ENCODE measurements at places on chromosomes 5 and 9. TPM values are rescaled to one million over a fixed set of nuclear protein-coding genes. Genes with fewer than 3 reads are reported as not detected.
A peak's percentile ranks its signal among the peaks of the same experiment; 100 is the strongest.

SLC6A7 gene
- not detected for polyA plus RNA-seq

ROR2 gene
- not detected for polyA plus RNA-seq

GRCh38 chr5:179872055-179872827 is 13.6 kb upstream of the MRNIP start:
- H3K4me3 ChIP-seq, result no peak overlapping the region
- peaks cover 14% of the 10 kb centered on the region for H3K36me3 ChIP-seq
- no peak overlapping the region for H3K27ac ChIP-seq
- no peak for DNase-seq
- H3K27me3 ChIP-seq, result no peaks in the 10 kb centered on the region

DNA sequence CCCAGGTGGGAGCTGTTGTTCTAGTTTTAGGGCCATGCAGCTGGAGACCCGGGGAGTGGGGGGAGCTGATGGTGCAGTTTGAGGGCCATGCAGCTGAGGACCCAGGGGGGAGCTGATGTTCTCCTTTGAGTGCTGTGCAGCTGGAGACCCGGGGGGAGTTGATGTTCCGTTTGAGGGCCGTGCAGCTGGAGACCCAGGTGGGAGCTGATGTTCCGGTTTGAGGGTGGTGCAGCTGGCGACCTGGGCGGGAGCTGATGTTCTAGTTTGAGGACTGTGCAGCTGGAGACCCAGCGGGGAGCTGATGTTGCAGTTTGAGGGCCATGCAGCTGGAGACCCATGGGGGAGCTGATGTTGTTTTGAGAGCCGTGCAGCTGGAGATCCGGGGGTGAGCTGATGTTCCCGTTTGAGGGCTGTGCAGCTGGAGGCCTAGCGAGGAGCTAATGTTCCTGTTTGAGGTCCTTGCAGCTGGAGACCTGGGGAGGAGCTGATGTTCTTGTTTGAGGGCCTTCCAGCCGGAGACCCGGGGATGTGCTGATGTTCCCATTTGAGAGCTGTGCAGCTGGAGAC is 14.6 kb downstream of the PDCD6 start:
- H3K27ac ChIP-seq, result no peak overlapping the region
- H3K4me3 ChIP-seq, result no peak overlapping the region

GRCh38 chr5:158895588-158895987 is 204.1 kb downstream of the EBF1 start:
- no peak overlapping the region for H3K4me3 ChIP-seq
- H3K4me1 ChIP-seq, result peaks cover 14% of the 10 kb centered on the region
- H3K27me3 ChIP-seq, result no peaks in the 10 kb centered on the region
- DNase-seq, result no peak
- no peaks in the 10 kb centered on the region for H3K36me3 ChIP-seq

- DNase-seq, result no peak
- H3K4me1 ChIP-seq, result no peaks in the 10 kb centered on the region
- H3K4me3 ChIP-seq, result no peak overlapping the region
- H3K27ac ChIP-seq, result no peak overlapping the region
Measured at GRCh38 chr5:67363180-67363709, 166.6 kb upstream of the CD180 start.

DNA sequence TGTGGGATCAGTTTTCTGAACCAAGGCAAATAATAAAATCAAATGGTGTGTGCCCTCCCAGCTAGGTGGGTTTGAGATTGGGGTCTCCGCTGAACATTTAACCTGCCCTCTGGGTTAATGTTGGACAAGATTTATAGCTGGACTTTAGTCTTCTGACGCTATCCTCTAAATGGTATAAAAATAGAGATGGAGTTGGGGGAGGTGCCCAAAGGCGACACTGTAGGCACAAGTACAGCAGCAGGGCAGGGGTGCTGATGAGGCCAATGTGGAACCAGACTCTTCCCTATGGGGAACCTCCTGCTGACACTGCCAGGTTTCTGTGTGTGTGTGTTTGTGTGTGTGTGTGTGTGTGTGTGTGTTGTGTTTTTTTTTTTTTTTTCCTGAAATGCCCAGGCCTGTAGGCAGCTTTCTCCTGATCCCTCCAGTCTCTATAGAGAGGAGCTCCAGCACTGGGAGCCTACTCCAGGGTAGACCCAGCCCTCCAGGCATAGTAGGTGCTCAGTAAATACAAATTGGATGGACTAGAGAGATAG is 37.9 kb downstream of the PCDH1 start:
- no peak for DNase-seq
- H3K27ac ChIP-seq, result no peak overlapping the region
- peaks cover 3% of the 10 kb centered on the region for H3K27me3 ChIP-seq
- H3K36me3 ChIP-seq, result no peaks in the 10 kb centered on the region

GRCh38 chr9:8348756-8349155 is 549.2 kb upstream of the DMAC1 start:
- no peaks in the 10 kb centered on the region for H3K36me3 ChIP-seq
- no peak overlapping the region for H3K4me3 ChIP-seq
- no peak for DNase-seq
- no peaks in the 10 kb centered on the region for H3K27me3 ChIP-seq
- H3K27ac ChIP-seq, result no peak overlapping the region

DNA sequence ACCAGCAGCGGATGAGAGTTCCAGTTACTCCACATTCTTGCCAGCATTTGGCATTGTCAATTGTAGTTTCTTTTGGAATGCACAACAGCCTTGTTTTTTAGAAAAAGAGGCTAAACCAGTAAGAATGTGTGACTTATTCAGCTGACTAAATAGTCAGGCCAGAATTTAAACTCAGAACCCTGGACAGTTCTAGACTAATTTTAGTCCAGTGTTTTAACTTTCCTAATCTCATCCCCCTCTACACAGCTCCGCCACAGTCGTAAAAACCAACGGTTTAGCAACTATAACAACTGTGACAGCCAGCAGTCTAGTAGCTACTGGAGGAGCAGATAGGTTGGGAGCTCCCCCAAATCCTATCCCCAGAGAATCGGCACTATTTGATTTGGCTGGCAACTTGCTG is 103.7 kb downstream of the FOXD1 start:
- H3K4me1 ChIP-seq, result no peaks in the 10 kb centered on the region
- no peak overlapping the region for H3K4me3 ChIP-seq
- H3K27me3 ChIP-seq, result no peaks in the 10 kb centered on the region
- no peaks in the 10 kb centered on the region for H3K36me3 ChIP-seq
- no peak for DNase-seq
- no peak overlapping the region for H3K27ac ChIP-seq

DNA sequence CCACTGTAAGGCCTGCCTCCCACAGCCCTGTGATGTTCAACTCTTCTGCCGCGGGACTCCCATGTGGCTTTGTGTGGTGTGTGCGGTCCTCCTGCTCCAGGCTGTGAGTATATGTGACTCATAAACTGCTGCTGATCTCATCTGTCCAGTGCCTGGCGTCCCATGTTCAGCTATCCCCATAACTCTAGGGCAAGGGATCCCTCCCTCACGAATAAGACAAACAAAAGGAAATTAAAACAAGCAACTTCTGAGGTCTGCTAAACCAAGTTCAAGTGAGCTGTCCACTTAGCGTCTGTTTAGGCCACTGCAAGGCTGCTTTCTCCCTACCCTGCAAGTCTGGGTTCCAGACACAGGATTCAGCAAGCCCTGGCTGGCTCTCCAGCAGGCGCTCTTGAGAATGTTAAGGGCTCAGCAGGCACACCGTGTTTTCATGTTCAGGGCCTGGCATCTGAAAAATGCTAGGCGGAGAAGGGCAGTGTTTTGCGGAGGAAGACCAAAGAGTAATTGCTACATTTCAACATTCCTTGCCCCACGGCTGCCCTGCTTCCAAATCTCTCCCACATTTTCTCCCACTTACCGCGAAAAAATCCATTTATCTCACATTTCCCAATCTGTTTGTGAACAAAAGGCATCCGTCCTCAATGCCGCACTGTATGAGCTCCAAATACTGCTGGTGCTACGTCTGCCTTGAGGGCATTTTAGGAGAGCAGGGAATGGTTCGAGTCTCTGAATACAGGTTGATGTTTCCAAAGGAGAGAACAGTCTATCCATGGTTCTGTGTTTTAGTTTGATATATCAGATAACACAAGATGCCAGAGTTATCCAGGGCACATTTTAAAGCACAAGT is 280.2 kb downstream of the SEMA5A start:
- no peak for DNase-seq
- H3K4me1 ChIP-seq, result no peaks in the 10 kb centered on the region
- H3K36me3 ChIP-seq, result no peaks in the 10 kb centered on the region
- H3K27ac ChIP-seq, result no peak overlapping the region
- no peaks in the 10 kb centered on the region for H3K27me3 ChIP-seq
- no peak overlapping the region for H3K4me3 ChIP-seq

DNA sequence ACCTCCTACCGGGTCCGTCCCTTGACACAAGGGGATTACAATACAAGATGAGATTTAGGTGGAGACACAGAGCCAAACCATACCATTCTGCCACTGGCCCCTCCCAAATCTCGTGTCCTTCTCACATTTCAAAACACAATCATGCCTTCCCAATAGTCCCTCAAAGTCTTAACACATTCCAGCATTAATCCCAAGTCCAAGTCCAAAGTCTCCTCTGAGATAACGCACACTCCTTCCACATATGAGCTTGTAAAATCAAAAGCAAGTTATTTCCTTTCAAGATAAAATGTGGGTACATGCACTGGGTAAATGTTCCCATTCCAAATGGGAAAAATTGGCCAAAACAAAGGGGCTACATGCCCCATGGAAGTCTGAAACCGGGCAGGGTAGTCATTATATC is 463.9 kb upstream of the CDH9 start:
- no peak overlapping the region for H3K4me3 ChIP-seq
- H3K36me3 ChIP-seq, result no peaks in the 10 kb centered on the region
- no peaks in the 10 kb centered on the region for H3K4me1 ChIP-seq
- H3K27me3 ChIP-seq, result no peaks in the 10 kb centered on the region
- no peak overlapping the region for H3K27ac ChIP-seq

GRCh38 chr9:136995772-136996311 is 526 bp downstream of the CLIC3 start:
- H3K4me3 ChIP-seq, result no peak overlapping the region
- peaks cover 45% of the 10 kb centered on the region for H3K4me1 ChIP-seq
- no peaks in the 10 kb centered on the region for H3K36me3 ChIP-seq
- no peak overlapping the region for H3K27ac ChIP-seq

DNA sequence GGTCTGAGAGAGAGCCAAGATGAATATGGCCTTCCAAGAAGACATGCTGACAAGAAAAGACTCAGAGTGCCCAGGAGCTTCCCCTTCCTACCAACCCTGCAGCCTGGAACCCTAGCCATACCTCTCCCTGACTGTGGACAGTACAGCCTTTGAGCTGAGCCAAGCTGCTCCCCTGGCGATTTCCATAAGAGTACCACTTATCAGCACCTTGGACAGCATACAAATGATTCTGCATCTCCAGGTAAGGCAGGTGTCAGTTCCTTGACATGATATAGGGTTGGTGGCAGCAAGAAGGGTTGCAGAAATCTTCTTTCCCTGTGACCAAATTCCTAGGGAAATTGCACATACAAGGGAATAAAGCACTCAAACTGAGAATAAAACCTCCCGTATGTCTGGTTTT is 58.3 kb downstream of the MFAP3 start:
- no peaks in the 10 kb centered on the region for H3K4me1 ChIP-seq
- peaks cover 6% of the 10 kb centered on the region for H3K27me3 ChIP-seq
- H3K36me3 ChIP-seq, result no peaks in the 10 kb centered on the region
- DNase-seq, result no peak
- no peak overlapping the region for H3K27ac ChIP-seq
- no peak overlapping the region for H3K4me3 ChIP-seq

- no peak for DNase-seq
- H3K4me1 ChIP-seq, result no peaks in the 10 kb centered on the region
- H3K27me3 ChIP-seq, result no peaks in the 10 kb centered on the region
- H3K36me3 ChIP-seq, result no peaks in the 10 kb centered on the region
Measured at GRCh38 chr5:36007366-36007765, 16.2 kb upstream of the UGT3A1 start.

GRCh38 chr5:90807496-90807895 is 248.9 kb downstream of the ADGRV1 start:
- no peak overlapping the region for H3K27ac ChIP-seq
- no peaks in the 10 kb centered on the region for H3K36me3 ChIP-seq
- no peak for DNase-seq
- H3K4me3 ChIP-seq, result no peak overlapping the region
- H3K4me1 ChIP-seq, result no peaks in the 10 kb centered on the region

DNA sequence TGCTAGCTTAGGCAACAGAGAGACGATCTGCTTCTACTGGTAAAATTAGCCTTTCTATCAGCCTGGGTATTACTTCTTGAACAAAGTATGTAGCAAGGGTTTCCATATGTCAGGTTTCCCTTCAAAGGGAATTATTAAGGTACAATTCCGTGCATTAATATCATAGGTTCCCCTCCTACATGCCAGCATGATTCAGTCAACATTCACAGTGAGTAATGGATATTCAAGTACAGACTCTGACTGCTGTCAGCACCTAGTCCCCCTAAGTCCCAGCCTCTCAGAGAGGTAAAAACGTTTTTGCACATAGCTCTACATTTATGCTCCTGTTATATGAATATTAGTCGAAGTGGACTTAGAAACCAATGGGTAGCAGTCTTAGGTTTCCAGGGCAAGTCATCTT is 322.4 kb upstream of the CCNG1 start:
- DNase-seq, result no peak
- H3K27ac ChIP-seq, result no peak overlapping the region
- no peaks in the 10 kb centered on the region for H3K27me3 ChIP-seq
- no peaks in the 10 kb centered on the region for H3K4me1 ChIP-seq
- no peaks in the 10 kb centered on the region for H3K36me3 ChIP-seq

- H3K4me1 ChIP-seq, result no peaks in the 10 kb centered on the region
- H3K27me3 ChIP-seq, result no peaks in the 10 kb centered on the region
- no peak overlapping the region for H3K4me3 ChIP-seq
- H3K36me3 ChIP-seq, result no peaks in the 10 kb centered on the region
Measured at GRCh38 chr5:149735066-149735465, 5.0 kb downstream of the PPARGC1B start.

GAS1 gene
- not detected for polyA plus RNA-seq

GRCh38 chr5:154713615-154714125 is 41.5 kb upstream of the LARP1 start:
- no peak overlapping the region for H3K27ac ChIP-seq
- H3K27me3 ChIP-seq, result no peaks in the 10 kb centered on the region
- H3K4me1 ChIP-seq, result no peaks in the 10 kb centered on the region

GRCh38 chr5:75510417-75510835 is 1.0 kb downstream of the CERT1 start:
- no peaks in the 10 kb centered on the region for H3K36me3 ChIP-seq
- peak overlapping the region; percentile 76 for H3K27ac ChIP-seq

SLC34A3 gene
- polyA plus RNA-seq, result not detected

DNA sequence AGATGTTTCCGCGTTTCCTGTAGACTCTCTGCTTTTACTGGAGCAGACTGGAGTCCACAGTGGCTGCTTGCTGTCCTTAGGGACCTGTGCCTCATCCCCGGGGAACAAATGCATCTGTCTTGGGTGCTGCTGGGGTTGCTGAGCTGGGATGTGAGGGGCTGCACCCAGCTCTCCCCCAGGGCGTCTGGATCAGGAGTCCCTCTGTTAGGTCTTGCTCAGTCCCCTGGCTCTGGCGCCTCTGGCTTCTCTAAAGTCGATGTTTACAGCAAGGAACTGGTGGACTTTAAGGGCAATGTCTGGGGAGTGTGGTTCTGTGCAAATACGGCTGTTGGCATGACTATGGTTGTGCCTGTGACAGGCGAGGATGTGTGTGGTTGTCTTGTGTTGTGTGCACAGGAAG is 91.4 kb downstream of the CACNA1B start:
- no peaks in the 10 kb centered on the region for H3K27me3 ChIP-seq
- DNase-seq, result no peak
- H3K4me1 ChIP-seq, result no peaks in the 10 kb centered on the region
- H3K4me3 ChIP-seq, result no peak overlapping the region
- H3K27ac ChIP-seq, result no peak overlapping the region

Measured in GM12878 (cell line).